ENCODE measurements at places on chromosomes 4 and X.

- no peak for DNase-seq
Observed at GRCh38 chrX:85109235-85109634, 105.6 kb downstream of the APOOL start.

GRCh38 chr4:112979881-112980421, 69.5 kb upstream of the ANK2 start:
- no peak for DNase-seq

- DNase-seq, result no peak
Observed at GRCh38 chr4:25190407-25190806, 30.2 kb upstream of the SEPSECS start.

GRCh38 chr4:151676301-151676700, 84.5 kb downstream of the GATB start:
- DNase-seq, result no peak

- peak; percentile 59 for DNase-seq
Observed at GRCh38 chr4:2469192-2469984, 482 bp downstream of the RNF4 start.

DNA sequence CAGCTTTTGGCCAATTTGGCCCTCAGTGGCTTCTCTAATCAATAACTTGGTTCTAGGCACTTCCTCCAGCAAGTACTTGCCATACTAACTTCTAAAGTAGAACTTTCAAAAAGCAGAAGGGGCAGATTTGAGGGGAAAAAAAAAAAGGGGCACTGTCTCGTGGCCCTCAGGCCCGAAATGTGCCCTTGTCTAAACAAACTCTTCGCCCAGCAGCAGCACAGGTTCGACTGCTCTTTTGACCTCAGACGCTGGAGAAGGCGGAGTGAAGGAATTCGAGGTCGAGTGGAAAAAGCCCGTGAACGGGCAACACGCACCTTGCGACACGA, 775 bp downstream of the GRPEL1 start:
- no peak for DNase-seq

- DNase-seq, result no peak
Observed at GRCh38 chr4:5718411-5718810, 7.4 kb downstream of the EVC start.

- DNase-seq, result no peak
Observed at GRCh38 chrX:36334572-36334971, 415.0 kb downstream of the CFAP47 start.

DNA sequence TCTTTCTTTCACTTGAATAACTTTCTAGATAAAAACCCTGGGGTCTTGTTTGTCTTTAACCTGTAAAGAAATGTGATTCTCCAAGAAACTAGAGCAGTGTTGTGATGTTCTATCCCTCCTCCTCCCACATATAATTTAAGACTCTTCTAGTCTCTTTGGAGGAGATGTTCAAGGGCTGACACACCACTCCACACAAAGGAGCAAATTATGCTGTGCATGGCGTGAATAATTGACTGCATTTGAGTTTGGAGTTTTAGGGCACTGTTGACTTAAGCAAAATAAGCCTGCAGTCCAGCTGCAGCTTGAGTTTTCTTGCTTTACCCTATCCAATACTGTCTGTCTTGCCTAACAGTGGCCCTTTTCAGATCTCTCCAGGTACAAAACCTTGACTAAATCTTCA, 119.7 kb downstream of the CHRDL1 start:
- DNase-seq, result no peak

DNA sequence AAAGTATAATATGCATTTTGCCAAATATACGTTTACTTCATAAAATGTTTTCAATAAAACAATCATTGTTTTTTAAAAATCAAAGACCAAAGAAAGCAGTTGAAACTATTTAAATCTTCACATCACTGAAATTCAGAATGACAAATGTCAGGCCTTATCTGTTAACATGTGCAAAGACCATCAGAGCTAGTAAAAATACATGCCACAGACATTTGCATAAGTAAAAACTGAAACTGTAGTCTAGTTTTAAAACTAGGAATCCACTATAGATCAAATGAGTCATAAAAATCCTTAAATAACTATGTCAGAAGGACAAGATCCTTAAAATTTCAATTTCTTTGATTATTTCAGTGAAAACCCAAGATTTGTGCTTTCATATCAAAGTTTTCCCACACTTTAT, 24.8 kb downstream of the KLHL15 start:
- DNase-seq, result no peak

DNA sequence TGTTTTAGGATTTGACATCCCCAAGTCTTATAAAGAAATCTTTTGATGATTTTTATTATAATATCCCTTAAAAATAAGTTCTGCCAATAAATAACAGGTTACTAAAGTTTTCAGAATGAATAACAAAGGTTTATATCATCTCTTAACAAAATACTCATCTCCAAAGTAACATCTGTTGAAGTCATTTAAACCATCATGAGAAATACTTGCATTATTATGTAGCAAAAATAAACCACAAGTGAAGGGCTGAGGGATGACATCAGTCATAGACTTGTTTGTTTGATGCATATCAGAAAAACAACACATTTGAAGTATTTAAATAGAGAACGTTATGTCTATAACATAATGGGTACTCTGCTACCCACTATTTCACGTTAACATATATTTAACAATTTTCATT, 114.9 kb downstream of the SPOCK3 start:
- no peak for DNase-seq

DNA sequence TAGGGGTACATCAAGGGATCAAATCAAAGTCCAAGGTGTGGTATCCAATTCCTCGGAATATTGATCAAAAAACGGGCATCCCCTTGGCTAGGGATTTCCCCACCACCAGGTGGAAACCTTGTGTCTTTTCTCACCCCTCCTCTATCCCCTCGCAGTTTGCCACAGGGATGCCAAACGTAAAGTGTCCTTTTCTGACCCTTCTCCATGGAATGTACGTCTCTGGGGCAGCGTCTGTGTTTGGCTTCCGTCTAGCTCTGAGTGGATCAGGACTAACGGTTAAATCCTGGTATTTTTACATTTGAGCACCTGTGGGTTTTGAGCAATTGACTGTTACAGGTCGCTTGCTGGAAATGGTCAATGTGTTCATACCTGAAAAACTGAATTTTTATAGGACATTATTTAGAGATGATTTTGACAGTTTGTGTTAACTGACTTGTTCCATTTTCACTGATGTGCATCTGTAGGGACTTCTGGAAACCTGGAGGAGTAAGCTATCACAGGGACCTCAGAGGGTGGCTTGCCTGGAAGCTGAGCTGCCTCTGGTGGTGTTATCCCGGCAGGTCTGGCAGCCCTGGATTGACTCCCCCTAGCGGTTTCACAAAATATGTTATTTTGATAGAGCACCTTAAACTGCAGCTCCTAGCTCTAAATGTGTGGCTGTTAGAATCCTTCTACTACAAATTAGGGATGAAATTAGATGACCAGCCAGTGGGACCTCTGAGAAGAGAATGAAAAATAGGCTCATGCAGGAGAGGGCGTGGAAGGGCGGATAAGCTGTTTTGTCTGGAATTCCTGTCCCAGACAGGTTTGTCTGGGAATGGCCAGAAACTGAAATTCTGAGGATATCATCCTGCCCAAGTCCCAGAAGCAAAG, 8.8 kb upstream of the MGST2 start:
- DNase-seq, result peak; percentile 49

DNA sequence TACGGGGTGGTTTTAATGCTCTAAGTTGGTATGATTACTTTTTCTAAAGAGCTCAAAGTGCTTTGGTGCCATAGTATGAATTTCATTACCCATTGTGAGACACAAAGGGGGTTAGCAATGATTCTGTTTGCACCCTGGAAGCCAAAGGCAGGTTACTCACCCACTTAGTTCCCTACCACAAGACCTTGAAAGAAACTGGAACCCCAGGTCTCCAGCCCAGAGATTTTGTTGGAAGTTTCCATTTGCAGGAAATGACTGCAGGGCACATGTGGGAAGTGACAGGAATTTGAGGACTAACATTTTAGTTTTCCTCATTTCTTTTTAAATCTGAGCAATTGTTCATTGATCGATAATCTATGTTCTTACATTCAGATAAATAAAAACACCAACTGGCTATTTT, 1.8 kb upstream of the HS3ST1 start:
- no peak for DNase-seq

GRCh38 chr4:60404027-60404426, 796.1 kb upstream of the ADGRL3 start:
- no peak for DNase-seq

DNA sequence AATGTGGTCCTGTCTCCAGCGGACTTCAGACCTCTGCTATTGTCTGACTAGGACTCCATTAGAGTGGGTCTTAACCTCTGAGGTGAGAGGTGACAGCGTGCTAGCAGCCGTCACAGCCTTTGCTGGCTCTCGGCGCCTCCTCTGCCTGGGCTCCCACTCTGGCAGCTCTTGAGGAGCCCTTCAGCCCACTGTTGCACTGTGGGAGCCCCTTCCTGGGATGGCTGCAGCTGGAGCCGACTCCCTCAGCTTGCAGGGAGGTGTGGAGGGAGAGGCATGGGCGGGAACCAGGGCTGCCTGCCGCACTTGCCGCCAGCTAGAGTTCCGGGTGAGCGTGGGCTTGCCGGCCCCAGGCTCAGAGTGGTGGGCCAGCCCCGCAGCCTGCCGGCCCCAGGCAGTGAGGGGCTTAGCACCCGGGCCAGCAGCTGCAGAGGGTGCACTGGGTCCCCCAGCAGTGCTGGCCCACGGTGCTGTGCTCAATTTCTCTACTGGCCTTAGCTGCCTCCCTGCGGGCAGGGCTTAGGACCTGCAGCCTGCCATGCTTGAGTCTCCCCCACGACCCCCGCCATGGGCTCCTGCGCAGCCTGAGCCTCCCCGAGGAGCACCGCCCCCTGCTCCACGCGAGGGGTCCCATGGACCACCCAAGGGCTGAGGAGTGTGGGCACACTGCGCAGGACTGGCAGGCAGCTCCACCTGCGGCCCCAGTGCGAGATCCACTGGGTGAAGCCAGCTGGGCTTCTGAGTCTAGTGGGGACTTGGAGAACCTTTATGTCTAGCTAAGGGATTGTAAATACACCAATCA, 163.4 kb upstream of the ITM2A start:
- DNase-seq, result no peak

- no peak for DNase-seq
Observed at GRCh38 chr4:38223306-38223705, 263.1 kb downstream of the PTTG2 start.

DNA sequence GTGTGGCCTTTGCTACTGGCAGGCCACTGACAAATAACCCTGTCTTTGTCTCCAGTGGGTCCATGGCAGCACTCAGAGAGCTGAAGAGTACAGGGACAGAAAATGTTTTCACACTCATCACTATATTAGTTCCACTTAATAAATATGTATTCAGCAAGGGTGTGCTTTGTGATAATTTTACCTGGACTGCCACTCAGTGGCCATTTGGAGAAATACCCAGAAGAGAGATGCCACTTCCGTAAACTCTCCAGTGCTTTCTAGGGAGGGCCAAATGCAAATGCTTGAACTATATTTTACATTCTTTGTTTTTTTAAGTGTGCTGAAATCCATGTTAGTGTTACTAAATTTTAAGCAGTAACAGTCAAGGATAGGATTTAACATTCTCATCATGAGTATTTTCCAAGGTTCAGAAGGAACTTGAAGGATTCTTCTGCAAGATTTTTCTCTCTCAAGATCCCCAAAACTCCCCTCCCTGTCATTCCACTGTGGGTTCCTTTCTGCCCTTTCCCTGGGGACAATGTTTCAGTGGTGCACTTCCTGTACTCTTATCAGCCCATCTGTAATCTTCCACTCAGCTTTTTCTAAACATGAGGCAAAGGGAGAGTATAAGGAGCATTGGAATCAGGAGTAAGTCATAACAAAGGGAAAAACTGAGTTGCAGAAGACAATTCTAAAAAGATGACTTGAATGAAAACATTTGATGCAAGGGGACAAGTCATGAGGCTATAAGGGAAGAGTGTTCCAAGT, 46.0 kb downstream of the TFDP3 start:
- DNase-seq, result no peak

- no peak for DNase-seq
Observed at GRCh38 chr4:78748381-78748780, 27.8 kb upstream of the BMP2K start.

DNA sequence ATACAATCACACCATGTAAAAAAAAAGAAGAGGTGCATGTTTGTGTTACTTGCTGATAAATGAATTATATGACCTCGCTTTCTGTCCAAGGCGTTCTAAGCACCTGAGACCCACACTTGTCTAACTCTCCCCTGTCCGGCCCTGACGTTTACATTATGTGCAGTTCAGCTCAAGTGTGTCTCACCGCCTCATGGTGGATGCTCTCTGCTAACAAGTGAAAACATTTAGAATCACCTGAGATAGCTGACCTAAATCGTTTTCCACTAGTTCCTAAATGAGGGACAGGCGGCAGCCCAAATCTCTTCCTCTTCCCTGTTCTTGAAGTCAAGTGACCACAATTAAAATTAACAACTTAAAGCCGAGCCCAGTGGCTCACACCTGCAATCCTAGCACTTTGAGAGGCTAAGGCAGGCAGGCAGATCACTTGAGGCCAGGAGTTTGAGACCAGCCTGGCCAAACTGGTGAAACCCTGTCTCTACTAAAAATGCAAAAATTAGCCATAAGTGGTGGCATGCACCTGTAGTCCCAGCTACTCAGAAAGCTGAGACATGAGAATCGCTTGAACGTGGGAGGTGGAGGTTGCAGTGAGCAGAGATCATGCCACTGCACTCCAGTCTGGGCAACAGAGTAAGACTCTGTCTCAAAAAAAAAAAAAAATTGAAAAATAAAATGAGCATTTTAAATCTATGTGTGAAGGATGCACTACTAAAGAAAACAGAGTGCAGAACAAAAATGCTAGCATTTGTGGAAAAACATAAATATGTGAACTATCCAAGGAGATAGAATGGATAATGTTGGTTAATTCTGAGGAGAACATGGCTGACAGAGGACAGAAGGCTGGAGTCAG, 3.9 kb upstream of the TIFA start:
- no peak for DNase-seq

DNA sequence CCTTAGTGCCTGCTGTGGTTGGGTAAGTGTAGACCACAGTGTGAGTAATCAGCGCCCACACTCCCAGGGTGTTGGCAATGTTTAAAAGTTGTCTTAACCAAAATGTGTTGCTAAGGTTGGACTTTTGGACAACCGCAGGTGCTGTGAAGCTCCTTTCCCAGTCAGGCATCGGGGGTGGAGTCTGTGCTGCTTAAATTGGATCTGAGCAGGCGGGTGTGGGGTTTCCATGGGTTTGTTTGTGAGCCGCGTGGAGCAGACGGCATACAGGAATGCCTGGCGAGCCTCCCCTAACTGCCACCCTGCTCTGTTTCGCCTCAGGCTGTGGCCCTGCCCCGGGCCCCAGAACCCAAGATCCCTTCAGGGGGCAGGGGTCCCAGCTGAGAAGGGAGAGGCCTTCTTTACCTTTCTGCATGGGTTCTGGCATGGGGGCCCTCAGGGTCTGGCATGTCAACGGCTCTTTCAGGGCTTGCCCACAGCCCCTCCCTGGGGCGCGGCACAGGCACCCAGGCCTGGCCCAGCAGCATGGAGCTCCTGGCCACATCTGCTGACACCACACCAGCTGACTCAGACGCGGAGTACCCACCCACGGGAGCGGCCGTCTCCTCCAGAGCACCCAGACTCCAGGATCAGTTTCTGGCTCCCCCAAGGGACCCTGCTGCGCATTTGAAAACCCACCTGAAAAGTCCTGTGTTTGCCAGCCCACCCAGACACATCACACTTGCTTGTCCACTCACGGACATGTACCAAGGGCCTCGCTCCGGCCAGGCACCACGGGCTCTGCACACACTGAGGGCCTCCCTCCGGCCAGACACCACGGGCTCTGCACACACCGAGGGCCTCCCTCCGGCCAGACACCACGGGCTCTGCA, 5.1 kb upstream of the SPON2 start:
- peak; percentile 52 for DNase-seq
